Hematopoietic multipotent progenitor cell treated with erythropoietin and hydrocortisone succinate and interleukin-3 and kit ligand, for 8 days (in vitro differentiated cells): ENCODE measurements at places on chromosomes 7 and 10.

DNA sequence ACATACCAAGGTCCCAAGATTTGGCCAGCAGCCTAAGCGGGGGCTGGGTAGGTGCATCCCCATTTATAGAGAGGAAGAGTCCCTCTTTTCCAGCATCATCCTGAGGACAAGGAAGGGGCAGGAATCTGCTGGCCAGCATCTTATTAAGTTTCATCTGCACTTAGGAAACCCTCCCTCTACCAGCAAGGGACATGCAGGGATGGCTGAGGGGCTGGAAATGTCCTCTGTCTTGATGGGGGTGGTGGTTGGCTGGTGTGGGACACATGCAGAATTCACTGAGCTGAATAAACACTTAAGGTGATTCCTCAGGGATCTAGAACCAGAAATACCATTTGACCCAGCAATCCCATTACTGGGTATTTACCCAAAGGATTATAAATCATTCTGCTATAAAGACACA, 42.1 kb downstream of the NOD1 start:
- no peak for DNase-seq

- peak; percentile 77 for DNase-seq
These were observed 30.7 kb upstream of the EPC1 start for GRCh38 chr10:32377458-32378259.

- DNase-seq = no peak
These were observed 60.3 kb downstream of the PRKAR2B start for GRCh38 chr7:107104801-107105200.

DNA sequence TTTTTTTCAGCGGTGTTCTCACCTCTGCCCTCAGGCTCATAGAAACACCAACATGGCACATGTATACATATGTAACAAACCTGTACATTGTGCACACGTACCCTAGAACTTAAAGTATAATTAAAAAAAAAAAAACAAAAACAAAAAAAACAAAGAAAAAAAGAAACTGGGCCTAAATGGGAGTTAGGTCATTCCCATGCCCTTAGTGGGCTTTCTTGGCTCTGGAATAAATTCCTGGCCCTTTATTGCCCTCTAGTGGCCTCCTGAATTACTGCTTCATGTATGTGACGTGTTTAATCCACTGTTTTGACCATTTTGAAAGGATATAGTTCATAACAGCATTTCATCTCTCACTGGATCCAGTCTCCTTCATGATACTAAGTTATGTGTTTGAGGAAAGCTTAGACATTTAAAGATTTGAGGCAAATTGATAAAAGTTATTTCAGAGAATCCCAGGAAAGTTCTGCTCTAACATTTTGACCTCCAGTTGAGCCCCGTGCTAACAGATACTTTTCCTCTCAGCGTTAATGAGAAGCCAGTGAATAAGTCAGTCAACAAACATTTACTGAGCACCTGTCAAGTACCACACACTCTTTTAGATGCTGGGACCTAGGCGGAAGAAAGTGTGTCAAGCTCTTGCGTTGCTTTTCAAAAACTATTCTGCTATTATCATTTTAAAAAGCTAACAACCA, 54.7 kb upstream of the SYPL1 start:
- DNase-seq = peak; percentile 74

DNA sequence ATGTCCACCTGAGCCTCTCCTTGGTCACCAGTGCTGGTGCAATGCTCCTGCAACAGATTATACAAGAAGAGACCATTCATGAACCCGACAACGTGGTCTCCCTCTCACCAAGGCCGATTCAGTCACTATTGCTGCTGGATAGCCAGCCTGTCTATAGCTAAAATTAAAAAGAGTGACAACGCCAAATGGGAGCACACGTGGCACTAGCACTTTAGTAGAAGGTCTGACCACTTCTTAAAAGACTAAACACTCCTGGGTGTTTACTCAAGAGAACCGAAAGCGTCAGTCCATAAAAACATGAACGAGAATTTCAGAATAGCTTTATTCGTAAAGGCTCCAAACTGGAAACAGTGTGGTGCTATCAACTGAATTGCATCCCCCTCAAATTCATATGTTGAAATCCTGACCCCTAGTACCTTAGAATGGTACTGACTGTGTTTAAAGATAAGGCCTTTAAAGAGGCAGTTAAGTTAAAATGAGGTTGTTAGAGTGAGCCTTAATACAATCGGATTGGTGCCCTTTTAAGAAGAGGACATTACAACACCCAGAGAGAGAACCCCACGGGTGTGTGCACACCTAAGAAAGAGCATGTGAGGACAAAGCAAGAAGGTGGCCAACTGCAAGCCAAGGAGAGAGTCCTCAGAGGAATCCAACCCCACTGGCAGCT, 4.4 kb upstream of the GALNTL5 start:
- DNase-seq = no peak

GRCh38 chr10:110035070-110035921, 27.5 kb downstream of the ADD3 start:
- DNase-seq = no peak

- DNase-seq = no peak
These were observed 121.3 kb downstream of the PPP1R3A start for GRCh38 chr7:113797420-113798010.

DNA sequence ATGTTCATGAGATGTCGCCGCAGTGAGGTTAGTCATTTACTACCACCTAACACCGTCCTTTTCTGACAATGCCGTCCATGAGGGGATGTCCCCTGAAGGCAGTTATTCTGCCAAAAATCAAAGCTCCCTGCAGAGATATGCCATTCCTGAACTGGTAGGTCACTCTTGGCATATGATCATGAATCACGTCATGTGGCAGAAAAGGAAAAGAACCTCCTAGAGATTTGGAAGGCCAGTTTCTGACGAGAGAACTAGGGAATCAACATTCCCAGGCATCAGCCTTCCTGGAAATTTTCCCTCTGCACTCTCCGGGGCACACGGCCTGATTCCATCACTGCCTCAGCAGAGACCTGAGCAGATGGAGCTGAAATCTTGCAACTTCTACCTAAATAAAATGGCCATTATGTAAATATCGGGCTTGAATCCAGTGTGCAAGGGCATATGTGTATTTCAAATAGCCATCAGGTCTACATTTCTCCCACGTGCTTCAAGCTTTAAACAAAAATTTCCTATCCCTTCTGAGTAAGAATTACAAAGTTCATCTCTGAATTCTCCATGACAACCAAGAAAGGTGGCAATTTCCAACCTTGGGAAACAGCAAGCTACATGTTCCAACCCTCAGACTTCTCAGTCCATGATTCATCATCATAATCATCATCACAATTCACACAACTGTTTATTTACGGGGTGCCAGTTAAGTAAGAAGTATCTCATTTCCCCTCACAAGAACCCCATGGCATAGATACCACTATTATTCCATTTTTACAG, 46.5 kb downstream of the AMPH start:
- no peak for DNase-seq

DNA sequence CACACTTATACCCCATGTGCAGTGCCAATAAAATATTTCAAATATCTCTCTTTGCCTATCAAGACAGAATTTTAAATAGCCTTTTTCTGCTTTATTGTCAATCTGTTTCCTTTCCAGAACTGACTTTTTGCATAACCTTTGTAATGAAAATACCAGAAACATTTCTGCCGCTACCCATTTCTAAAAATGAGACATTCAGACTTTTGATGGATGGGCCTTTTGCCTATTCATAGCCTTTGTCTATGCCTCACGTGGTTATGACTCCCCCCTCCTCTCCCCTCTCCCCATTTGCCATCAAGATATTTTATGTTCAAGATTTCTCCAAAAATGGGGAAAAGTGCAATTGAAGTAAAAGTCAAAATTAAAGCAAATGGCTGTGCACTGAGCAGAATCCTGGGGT, 5.9 kb downstream of the PPP1R17 start:
- no peak for DNase-seq

DNA sequence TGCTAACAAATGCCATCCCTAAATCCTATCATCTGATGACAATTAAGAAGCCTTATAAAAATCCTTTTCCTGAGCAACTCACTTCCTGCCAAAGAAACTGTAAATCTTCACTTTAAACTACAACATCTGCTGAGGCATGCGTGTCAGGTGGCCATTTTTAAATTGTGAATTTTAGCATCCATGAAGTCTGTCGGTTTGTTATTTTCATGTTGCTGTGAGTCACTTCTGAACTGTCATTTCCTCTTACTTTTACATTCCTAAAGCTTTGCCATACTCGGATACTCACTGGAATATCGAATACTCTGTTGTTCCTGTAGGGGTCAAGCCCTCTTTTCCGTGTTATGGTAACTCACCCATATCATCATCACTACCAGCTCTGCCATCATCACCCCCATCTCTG, 34.3 kb upstream of the TMEM26 start:
- no peak for DNase-seq

GRCh38 chr10:23614483-23614882, 175.6 kb downstream of the OTUD1 start:
- no peak for DNase-seq

DNA sequence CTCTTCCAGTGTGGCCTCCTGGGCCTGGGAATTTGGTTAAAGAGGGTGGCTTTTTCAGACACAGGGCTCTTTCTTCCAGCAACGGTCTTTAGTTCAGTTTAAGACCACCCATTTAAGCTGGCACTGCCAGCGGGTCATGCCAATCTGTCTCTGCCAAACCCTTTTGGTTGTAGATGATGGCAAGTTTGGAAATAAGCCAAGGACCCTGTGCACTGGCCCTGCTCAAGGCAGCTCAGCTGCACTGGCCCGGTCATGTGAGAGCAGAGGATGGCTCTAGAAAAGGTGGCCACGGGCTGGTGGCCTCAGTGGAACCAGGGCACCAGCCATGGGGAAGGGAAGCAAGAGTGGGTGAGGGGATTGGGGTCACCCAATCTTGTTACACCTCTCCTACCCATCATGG, 294.1 kb downstream of the GLRX3 start:
- no peak for DNase-seq

DNA sequence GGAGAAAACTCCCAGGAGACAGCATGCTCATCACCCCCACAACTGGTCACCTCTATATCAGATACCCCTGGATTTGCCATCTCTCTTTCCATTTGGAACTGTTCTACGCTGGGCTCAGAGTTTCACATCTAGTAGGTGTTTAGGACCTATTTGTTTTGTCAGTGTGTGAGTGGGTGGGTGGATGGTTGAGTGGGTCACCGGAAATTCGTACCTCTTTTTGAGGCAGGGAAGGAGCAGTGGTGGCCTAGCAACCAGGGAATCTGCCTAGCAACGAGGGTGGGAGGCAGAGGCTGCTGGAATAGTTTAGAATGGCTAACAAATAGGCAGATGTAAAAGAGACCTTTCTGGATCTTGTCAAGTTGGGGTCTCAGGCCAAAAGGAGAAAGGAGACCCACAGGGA, 23.2 kb upstream of the SLF2 start:
- DNase-seq = no peak
